Fibroblast of upper back skin (primary cell): ENCODE measurements at places on chromosomes 2 and 18.

DNA sequence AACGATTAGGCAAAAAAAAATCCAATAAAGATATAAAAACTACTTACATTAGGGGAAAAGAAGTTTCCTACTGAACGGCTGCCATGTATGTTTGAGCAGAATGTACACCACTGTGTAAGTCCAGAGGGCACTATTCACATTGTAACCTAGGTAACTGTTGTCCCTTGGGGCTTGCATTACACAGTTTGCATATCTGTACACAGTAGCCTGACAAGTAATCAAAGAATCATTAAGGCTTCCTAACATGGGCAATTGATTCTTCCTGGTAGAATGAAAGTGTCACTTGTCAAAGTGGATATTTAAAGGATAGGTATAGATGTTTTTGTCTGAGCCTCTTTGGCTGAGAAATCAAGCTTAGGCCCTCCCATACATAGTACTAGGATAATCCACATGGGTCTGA lies 39.1 kb downstream of the PLEK start:
- DNase-seq, result no peak

GRCh38 chr2:71190656-71191569 lies 36.0 kb downstream of the PAIP2B start:
- DNase-seq, result peak; percentile 23

GRCh38 chr18:76338619-76339245 lies 156.3 kb downstream of the ZNF516 start:
- DNase-seq, result no peak

DNA sequence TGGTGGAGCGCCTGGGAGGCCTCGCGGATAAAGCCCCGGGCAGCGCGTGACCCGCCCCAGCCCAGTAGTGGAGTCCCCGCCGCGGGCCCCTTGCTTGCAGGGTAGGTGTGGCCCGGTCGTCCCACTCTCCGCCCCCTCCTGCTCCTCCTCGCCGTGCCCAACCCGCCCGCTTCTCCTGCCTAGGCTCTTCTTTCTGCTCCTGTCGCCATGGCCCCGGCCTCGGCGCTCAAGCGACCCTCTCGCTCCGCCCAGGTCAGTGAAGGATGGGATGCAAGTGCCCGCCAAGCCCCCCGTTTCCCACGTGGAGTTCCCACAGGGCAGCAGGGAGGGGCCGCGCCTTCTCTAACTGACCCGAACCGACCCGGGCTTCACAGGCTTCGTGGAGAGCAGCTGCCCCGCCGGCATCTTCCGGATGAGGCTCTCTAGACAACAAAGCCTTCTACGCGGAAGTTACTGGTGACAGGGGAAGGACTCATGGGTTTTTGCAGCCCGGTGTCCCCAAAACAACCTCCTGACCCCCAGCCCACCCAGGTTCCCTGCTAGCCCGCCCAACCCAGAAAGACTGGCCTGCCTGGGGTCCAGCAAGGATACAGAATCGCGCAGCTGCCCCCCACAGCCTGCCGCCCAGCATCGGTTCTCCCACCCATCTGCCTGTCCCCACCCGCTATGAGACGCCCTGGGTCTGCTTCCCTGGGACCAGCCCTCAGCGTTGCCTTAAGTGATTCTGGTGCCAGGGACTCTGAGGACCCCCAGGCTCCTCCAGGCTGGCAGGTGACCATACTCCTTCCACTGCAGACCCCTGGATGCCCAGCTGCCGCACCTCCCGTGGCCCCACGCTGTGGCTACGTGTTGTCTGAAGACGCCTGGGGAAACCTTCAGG lies 32.8 kb downstream of the TTC32 start:
- no peak for DNase-seq

DNA sequence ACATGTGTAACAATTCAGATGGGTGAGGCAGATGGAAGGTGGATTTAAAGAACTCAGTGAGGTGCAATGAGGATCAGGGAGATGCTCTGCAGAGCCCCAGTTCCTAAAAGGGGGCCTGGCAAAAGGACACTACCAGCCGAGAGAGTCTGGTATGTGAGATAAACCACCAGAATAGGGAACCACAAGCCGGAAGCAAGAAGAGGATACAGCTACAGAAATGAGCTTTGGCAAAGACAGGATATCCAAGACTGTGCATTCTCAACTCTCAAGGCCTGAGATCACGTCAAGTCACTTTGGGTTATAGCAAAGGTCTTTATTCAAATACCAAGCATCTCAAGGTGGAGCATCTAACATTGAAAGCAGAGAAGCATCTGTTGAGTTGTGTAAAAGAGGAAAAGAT lies 293.5 kb downstream of the ARHGAP15 start:
- DNase-seq, result no peak

DNA sequence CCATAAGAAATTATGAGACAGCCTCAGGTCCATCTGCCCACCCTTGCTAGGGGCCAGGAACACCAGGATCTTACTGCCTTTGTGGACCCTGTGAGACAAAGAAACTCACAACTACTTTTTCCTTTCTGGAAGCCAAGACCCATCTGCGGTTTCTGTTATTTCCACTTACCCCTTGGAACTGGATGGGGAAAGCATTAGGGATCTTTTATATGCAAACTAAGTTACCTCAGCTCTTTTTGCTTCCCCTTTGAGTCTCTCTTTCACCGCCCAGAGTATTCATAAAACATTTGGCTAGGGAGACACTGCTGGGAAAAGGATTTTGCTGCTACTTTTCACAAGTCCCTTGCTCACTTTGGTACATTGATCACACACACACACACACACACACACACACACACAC lies 95.7 kb downstream of the ZNF385B start:
- no peak for DNase-seq

- no peak for DNase-seq
Measured at GRCh38 chr2:112685271-112685884, 35.4 kb upstream of the NT5DC4 start.

GRCh38 chr2:65264821-65265670 lies 37.4 kb downstream of the ACTR2 start:
- DNase-seq, result peak; percentile 83

- peak; percentile 70 for DNase-seq
Measured at GRCh38 chr2:55133467-55134315, 83.4 kb upstream of the RTN4 start.

GRCh38 chr18:61400716-61401115 lies 67.5 kb downstream of the CDH20 start:
- DNase-seq, result peak; percentile 86

- DNase-seq, result no peak
Measured at GRCh38 chr2:131092458-131093005, 728 bp downstream of the FAM168B start.

DNA sequence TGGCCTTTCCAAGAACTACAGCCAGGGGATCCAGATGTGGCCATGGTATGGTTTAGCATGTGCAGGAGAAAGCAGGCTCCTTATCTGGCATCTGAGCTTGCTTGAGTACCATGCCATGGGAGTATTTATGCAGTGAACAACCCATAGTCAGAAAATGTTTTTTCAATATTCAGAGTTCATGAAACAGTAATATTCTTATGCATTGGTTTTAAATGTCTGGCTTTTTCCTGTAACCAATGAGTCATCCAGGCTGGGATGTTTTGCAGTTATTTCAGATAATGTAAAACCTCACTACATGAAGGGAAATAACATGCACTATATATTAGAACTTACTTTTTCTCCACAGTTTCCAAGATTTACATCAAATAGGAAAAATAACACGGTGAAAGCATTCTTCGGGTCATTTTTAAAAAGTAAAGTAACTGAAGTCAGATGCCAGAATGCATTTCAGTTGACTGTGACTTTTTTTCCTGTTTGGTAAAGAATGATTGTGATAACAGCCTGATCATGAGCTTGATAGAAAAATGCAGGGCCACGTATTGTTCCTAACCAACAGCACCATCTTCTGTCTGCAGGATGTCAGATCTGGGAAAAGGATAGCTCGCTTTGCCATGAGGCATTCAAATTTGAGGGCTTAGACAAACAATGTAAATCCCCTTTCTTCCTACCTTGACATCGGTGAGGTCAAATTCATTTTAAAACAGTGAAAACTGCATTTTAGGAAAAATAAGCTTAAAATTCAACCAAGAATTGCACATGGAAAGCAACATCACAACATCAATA lies 152.8 kb downstream of the DSC3 start:
- peak; percentile 23 for DNase-seq

DNA sequence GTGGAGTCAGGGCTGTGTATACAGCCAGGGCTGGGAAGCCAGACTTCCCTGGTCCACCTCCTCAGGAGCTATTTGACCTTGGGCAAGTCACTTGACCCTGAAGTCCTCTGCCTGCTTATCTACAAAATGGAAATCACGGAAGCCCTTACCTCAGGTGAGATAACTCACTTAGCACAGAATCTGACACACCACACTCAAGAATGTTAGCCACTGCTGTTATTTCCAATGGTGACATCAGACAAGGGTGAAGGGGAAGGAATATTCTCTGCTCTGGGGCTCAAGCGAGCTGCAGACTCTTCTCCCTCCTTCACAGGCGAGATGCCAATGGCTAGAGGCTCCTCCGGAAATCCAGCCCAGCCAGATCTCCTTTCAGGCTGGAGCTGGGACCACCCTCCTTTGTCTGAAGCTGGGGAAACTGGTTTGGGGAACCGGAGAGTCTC lies 189.6 kb downstream of the HAUS1 start:
- peak; percentile 69 for DNase-seq

DNA sequence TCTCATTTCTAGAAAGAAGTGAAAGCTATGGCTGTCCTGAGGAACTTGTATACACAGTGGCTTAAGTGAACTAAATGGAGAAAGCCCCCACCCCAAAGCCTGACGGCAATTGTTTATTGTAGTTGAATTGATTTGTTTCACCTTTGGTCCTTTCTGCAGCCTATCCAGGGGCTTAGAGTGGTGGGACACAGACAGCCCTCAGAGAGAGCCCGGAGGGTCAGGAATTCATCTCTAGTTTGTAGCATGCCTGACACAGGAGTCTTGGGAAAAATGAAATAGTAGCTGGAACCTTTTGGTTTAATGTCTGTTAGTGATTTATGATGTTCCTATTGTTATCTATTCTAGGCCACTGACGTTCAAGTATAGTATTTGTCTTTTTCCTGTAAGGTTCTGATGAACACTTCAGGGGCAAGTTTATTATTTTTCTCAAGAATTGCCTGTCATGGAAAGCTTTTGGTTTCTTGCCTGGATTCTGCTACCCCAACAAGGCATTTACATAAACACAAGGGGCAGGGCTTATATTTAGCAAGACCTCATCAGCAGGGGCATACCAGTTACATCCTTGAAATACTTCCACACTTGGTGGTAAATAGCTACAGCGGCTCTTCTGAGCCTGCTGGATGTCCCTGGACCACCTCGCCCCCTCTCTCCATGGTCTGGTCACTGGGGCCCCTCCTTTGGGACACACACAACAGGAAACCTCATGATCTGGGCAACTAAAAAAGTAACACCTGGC lies 44.4 kb downstream of the KCNE4 start:
- peak; percentile 35 for DNase-seq

DNA sequence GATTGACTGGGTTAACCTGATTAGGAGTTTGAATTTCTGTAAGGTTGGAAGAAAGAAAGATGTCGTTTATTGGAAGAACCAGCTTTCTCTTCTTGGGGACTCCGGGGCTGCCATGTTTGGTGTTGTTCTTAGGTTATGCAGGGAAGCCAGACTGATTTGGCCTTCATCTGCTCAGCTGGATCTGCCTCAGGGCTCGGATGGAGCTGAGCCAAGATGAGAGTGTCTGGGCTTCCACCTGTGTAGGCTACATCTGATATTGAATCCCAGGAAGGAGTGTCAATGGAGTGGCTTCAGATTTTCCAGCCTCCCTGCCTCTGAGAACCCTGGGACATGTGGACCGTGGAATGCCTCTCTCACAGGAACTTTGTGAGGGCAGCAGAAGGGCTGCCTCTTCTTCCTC lies 126.1 kb downstream of the WDSUB1 start:
- DNase-seq, result no peak

GRCh38 chr2:169360984-169361705 lies 1.2 kb downstream of the LRP2 start:
- no peak for DNase-seq

DNA sequence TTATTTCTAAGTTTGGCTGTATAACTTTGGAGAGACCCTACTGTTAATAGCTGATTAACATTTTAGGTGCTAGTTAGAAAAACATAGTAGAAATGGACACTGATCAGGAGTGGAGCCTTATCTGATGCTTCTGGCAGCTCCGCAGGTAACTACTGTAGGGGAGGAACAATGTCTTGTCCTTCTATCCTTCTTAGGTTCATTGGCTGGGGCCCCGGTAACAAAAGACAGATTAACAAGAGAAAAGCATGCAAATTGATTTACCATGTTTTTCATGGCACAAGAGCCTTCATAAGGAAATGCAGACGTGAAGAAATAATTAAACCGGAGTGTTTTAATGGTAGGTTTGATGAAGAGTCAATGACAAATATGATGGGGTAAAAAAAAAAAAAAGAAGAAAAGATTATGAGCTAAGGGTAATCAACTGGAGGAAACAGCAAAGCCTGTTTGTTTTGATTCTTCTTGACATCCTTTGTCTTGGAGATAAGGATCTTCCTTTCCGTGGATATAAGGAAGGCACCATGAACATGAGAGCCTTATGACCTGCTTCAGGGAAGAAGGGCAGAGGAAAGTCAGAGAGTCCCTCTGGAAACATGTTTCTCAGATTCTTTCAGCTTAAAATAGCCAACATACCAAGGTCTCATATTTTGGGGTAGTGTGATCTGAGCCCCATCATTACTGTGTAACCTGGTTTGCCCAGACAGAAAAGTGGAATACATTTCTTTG lies 62.4 kb upstream of the GCFC2 start:
- no peak for DNase-seq

DNA sequence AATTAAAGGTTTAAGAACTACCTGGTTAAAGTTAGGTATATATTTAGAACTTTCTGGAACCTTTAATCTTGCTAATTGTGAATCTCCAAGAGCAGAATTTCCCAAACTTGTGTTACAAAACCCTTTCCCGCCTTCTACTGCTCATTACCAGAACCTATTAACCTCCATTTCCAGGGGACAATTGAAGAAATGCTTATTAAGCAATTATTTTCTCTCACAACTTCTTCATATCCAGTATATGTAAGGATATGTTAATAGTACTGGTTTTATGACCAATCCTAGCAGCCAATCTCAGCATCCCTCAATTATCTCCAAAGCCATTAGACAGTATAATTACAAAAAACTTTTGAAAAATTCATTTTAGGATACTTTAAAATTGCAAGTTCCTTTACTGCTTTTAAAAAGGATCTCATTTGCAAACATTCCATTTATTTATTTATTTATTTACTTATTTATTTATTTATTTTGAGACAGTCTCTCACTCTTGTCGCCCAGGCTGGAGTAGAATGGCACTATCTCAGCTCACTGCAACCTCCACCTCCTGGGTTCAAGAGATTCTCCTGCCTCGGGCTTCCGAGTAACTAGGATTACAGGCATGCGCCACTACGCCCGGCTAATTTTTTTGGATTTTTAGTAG lies 3.7 kb downstream of the GFPT1 start:
- no peak for DNase-seq

GRCh38 chr2:144835634-144836350 lies 315.9 kb upstream of the ZEB2 start:
- DNase-seq, result peak; percentile 44

DNA sequence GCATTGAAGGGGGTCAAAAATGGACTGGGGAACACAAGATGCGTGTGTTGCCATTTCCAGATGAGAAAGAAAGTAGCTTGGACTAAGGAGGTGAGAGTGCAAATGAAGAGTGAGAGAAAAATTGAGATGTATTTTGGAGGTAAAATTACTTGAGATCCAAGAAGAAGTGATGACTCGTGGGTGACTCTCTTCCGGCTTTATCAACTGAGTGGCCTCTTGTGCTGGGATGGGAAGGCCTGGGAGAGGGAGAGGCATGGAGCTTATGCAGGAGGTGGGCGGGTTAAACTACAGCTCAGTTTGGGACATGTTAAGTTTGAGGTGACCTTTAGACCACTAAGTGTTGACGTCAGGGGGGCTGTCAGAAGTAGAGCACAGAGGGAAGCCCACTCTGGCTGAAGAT lies 34.9 kb downstream of the SULT1C2 start:
- DNase-seq, result peak; percentile 43

GRCh38 chr2:193377789-193378188 lies 1183.1 kb upstream of the TMEFF2 start:
- no peak for DNase-seq
